ENCODE measurements at places on chromosomes 12 and 14.

- no peak for DNase-seq
Measured at GRCh38 chr14:69756298-69756697, 10.6 kb upstream of the SRSF5 start.

DNA sequence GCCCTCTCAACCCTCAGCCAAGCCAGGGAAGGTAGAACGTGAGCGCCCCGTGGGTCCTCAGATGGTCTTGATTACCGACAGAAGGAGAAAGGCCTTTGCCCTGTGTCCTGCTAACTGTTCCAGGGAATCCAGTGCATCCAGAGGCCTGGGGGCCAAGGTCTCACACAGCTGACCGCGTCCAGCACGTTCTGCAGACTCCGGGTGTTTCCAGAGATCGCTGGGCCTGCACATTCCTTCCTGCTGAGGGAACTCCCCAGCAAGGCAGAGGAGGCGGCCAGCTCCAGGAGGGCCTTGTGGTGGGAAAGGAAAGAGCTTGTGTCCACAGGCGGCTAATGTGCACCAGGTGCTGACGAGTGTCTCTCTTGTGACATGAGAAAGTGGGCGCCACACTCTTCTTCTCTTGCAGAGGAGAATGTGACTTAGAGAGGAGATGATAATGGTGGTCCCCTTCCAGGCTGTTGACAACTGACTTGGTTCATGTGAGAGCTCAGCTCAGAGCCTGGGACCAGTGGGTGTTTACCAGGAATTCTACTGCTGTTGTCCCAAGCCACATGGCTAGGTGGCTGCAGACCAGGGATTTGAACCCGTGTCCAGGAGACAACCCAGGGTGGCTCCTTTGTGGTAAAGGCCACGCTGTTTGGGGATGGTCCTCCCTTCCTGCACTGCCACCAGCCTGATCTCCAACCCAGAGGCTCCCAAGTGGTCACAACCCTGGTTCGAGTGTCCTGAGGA, 46.8 kb upstream of the DLK1 start:
- DNase-seq: no peak

DNA sequence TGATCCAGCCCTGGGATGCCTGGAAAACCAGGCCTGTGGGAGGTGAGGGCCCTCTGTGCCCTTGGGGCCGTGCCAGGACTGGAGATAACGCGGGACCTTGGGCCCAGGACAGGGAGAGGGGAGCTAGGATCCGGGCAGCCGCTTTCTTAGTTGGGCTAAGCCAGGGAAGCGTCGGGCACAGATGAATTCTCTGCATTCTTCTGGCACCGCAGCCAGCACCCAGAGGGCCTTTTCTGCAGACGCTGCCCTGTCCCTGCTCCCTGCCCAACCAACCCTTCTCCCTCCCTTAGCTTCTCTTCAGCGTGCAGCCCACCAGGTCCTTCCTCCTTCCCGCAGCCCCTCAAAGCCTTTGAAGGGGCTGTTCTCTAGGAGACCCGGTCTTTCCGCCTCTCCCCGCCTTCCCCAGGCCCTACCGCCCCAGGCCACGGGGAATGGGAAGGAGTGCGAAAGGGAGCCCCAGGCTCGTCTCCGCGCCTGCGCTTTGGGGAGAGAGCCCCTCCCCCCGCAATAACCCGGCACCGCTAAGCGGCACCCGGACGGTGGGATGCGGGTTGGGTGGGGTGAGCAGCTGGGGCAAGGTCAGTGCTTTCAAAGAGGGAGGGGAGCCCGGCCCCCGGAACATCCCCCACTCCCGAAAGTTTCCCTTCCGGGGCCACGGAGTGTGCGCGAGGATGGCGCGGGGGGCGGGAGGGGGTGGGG, 663 bp downstream of the NCKAP5L start:
- DNase-seq: peak; percentile 17

GRCh38 chr12:84218406-84218805, 694.2 kb downstream of the SLC6A15 start:
- no peak for DNase-seq

DNA sequence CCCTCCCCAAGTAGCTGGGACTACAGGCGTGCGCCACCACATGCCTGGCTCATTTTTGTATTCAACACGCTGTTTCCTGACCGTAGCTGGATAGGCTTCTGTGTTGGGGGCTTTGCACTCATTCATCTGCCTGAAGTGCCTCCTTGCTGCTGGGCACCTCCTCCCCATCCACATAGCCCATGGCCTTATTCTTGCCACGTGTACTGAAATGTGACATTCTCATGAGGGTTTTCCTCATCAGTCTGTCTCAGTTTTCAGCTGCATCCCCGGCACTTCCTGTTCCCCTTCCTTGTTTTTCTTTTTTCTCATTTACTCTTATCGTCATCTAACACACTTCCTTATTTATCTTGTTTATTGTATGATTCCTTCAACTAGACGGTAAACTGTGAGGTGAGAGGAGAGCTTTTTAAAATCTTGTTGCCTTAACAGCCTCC, 36.6 kb downstream of the RCOR1 start:
- DNase-seq: no peak

GRCh38 chr14:68551045-68551683, 241.7 kb downstream of the ZFP36L1 start:
- DNase-seq: no peak

- peak; percentile 68 for DNase-seq
Measured at GRCh38 chr12:12474471-12474928, 88.2 kb downstream of the DUSP16 start.

- no peak for DNase-seq
Measured at GRCh38 chr12:86134561-86134960, 121.6 kb downstream of the MGAT4C start.

DNA sequence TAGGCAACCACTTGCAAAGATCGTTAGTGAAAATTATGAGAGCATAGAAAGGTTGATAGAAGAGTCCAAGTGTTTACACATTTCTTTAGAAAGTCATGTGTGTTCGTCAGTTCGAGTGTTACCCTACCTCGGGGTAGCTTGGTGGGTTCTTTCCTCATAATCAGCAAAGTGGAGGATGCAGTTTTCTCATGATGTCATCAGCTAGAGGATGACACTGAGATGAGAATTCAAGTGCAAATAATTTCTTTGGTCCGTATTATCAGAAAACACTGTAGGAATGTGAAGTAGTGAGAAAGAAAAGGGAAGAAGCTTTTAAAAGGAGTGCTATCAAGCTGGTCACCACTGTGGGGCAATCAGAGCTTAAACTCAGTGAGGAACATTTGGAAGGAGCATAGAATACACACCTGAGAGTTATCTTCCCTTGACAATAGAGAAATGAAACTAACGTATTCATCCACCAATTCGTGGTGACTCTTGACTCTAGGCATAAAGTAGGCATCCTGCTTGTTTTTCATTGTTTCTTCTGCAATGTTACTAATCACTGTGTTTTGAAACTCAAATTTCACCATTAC, 1340.9 kb upstream of the TMEM132C start:
- no peak for DNase-seq

DNA sequence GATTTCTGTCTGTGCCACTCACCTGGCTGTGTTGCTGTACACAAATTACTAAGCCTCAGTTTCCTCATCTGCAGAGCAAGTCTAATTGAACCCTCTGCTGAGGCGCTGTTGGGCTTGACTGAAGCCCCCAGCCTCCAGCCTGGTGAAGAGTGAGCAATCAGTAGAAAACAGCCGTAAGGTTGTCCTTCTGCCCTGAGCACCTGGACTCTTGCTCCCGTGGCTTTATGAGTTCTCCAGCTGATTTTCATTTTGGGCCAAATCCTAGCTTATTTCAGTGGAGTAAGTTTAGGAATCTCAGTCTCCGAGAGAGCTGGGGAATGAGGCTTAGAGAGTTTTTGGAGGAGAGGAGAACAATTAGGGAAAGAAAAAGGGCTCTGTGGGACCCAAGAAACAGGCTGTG, 133.9 kb upstream of the EVL start:
- DNase-seq: no peak

GRCh38 chr14:62029569-62029924, 267.3 kb downstream of the SNAPC1 start:
- no peak for DNase-seq

GRCh38 chr12:28872654-28873268, 276.3 kb upstream of the FAR2 start:
- DNase-seq: peak; percentile 7

DNA sequence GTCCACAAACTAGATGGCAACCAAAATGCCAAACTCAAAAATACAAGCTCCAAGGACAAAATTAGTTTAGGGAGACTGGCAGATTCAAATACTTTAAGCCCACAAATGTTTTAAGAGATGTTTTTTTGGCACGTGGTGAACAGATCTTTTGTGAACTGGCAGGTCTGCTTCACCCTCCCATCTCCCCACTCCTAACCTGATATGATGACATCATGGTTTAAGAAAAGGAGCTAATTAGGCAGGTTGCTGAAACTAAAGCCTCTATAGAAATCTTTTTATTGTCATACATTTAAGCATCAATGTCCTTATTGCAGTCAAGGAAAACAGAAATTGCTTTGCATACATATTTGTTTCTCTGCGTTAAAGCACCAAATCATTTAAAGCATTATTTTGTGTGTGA, 5.8 kb downstream of the LRIG3 start:
- DNase-seq: no peak

DNA sequence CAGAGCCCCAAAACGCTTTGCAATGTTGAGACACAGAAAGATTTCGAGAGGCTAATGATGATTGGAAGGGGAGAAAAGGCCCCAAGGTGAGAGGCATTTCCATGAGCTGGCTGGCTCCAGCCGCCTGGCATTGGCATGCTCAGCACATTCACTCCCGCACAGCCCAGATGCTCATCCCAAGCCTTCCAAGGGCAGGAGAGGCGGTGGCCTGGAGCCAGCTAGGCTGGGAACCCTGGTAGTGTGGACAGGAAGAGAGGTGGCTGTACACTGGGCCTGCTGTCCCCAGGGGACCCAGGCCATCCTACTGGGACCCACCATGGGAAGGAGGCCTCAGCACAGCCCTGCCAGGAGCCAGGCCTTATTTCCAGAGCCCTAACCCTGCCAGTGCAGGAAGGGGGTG, 72.2 kb downstream of the SPTB start:
- no peak for DNase-seq

GRCh38 chr12:31246470-31246850, 79.5 kb downstream of the SINHCAF start:
- no peak for DNase-seq

DNA sequence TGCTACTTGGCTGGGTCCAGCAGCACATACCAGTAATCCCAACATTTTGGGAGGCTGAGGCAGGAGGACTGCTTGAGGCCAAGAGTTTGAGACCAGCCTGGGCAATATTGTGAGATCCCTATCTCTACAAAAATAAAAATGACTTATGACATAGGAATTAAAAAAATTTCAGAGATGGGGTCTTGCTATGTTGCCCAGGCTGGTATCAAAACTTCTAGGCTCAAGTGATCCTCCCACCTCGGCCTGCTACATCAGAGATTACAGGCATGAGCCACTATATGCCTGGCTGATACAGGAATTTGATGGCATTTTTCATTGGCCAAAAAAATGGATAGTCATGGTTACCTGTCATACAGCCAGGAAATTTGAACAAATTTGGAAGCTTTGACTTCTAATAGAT, 54.6 kb downstream of the ZC3H14 start:
- no peak for DNase-seq

- no peak for DNase-seq
Measured at GRCh38 chr12:115716551-115716950, 560.9 kb downstream of the MED13L start.

DNA sequence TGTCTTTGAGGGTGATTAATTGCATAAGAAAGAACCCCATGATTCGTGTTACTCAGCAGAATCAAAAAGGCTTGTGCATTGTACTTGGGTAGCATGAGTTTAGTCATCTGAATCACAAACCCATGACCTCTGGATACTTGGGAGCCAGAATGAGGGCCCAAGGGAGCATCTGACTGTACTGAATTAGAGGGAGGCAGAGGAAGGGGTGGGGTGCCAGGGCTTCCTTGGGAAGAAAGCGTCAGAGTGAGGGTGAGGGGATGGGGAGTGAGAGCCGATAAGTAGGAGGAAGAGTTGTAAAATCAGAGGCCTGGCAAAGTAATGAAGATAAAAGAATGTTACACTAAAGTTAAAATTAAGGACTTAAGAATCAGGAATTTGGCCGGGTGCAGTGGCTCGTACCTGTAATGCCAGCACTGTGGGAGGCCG, 29.8 kb downstream of the GPRC5D start:
- no peak for DNase-seq

DNA sequence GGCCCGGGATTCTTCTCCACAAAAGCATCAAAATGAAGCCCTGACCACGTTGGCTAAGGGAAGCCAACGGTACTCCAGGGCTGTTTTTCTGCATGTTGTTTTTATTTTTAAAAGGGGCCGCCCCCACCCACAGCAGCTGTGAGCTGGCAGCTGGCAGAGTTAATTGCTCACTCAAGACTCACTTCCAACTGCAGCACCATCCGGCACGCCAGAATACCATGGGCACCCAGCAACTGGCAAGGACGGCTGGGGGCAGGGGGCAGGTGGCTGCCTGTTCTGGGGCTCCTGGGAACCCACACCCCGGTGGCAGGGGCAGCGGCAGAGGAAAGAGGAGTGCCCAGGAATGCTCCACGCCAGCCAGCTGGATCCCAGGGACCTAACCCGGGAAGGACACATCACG, 44.3 kb downstream of the NCOR2 start:
- no peak for DNase-seq

GRCh38 chr12:88579601-88580050, 645 bp downstream of the KITLG start:
- DNase-seq: no peak

DNA sequence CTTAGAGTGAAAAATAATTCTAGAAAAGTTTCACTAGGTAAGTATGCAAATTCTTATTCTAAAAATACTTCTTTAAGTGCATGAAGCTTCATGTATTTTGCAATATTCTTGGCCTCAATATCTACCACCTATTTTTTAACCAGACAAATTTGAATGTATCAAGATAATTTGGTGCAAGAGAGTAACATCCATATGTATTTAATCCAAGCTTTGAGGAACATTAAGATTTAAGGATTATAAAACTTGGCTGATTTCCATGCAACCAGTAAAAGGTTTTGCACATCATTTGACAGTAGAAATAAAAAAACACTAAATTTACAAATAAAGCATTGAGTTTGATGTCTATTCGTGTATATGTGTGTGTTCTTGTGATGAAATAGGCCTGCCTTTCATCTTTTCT, 7.7 kb downstream of the LUM start:
- DNase-seq: no peak

DNA sequence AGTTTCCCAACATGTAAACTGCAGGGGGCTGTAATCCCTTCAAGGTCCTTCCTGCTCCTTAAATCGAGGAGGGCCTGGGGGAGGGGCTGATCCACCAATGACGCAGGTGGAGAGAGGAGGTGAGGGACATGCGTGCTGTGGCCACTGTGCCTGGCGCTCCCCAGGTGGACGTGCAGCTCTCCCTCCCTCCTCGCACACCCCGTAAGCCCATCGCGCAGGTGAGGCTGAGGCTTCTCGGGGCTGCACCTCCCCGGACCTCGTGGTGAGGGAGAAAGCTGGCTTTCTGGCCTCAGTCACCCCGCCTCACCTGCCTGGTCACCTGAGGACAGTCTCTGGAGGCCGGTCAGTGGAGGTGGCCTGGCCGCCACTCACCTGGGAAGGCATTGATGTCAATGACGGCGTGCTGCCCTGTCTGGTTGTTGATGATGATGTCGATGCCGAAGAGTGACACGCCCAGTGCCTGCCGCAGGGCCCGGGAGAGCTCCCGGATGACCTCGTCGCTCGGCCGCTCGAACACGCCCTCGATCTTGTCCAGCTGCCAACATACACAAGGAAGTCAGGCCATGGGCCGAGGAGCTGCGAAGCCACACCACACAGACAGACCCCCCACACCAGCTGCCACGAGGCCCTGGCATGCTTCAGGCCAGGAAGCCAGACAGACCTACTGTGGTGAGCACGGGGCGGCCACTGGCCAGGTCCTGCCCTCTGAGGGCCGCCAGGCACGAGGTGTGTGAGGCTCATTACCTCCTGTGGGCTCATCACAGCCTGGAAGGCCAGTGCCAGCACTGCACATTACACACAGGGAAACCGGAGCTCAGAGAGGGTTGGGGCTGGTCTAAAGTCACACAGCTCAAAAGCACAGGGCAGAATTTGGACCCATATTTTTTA, 23.3 kb downstream of the CHGA start:
- no peak for DNase-seq

Measured in CD4-positive, alpha-beta T cell treated with Interleukin-15 for 4 hours (primary cell).